ENCODE measurements at places on chromosomes 5 and 9.

DNA sequence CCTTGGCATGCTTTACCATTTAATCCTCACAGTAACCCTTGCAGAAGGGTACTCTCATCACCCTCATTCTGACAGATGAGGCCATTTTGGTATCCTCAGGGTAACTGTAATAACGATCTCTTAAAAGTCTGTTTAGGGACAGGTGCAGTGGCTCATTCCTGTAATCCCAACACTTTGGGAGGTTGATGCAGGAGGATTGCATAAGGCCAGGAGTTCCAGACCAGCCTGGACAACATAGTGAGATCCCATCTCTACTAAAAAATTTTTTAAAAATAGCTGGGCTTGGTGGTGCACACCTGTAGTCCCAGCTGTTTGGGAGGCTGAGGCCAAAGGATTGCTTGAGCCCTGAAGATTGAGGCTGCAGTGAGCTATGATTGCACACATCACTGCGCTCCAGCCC, 31.8 kb downstream of the CSF1R start:
- no peak for DNase-seq

DNA sequence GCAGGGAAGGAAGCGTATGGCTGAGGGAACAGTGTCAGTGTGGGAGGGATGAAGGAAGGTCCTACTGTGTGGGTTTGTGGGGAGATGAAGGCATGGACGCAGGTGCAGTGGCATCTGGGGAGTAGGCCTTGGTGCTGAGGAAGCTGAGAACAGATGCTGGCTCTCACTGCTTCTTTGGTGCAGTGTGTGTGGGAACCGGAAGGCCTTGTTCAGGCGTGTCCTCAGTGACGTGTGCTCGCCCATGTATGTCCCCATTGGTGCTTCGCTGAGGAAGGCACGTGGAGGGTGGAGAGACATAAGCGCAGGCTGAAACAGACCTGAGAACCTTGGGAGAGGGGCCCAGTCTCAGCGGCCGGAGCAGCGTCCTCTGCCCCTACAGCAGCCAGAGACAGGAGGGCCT, 18.7 kb downstream of the ADAMTS13 start:
- DNase-seq, result no peak

- no peak for DNase-seq
Observed at GRCh38 chr9:127463911-127464310, 12.6 kb downstream of the LRSAM1 start.

GRCh38 chr9:75907329-75907728, 16.9 kb downstream of the PCSK5 start:
- no peak for DNase-seq

- no peak for DNase-seq
Observed at GRCh38 chr5:142969624-142970439, 199.7 kb downstream of the ARHGAP26 start.

- DNase-seq, result no peak
Observed at GRCh38 chr5:126846344-126846743, 69.4 kb downstream of the LMNB1 start.

- DNase-seq, result no peak
Observed at GRCh38 chr9:3151672-3152576, 308.0 kb upstream of the PUM3 start.

DNA sequence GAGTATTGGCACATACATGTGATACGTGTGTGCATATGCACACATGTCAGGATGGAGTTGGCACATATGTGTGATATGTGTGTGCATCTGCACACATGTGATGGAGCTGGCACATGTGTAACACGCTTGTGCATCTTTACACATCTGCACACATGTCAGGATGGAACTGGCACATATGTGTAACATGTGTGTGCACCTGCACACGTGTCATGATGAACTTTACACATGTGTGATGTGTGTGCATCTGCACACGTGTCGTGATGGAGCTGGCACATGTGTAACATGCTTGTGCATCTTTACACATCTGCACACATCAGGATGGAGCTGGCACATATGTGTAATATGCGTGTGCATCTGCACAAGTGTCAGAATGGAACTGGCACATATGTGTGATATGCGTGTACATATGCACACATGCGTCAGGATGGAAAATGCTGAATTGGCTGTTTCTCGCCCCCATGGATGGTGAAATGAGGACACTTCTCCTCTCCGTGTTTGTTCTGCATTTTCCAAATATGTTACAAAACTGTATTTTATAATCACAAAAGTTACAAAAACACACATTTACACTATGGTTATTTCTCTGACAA, 16.3 kb upstream of the SLC6A19 start:
- DNase-seq, result no peak

DNA sequence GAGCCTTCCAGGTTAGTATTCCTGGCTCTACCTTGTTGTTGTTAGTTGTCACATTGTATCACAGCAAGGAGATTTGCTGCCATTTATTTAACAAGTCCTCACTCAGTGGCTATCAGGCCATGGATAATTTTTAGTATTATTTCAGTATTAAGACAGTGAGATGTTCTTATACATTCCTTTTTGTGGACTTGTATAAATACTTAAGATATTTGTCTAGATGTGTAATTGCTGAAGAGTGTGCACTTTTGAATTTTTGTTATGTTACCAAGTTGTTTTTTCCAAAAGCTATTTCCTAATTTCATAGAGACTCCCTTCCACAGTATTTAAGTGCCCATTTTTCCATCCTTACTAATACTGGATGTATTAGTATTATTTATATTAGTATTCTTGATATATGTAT, 22.0 kb downstream of the SLC36A1 start:
- no peak for DNase-seq

GRCh38 chr5:111755942-111756381, 1.0 kb downstream of the NREP start:
- DNase-seq, result no peak

DNA sequence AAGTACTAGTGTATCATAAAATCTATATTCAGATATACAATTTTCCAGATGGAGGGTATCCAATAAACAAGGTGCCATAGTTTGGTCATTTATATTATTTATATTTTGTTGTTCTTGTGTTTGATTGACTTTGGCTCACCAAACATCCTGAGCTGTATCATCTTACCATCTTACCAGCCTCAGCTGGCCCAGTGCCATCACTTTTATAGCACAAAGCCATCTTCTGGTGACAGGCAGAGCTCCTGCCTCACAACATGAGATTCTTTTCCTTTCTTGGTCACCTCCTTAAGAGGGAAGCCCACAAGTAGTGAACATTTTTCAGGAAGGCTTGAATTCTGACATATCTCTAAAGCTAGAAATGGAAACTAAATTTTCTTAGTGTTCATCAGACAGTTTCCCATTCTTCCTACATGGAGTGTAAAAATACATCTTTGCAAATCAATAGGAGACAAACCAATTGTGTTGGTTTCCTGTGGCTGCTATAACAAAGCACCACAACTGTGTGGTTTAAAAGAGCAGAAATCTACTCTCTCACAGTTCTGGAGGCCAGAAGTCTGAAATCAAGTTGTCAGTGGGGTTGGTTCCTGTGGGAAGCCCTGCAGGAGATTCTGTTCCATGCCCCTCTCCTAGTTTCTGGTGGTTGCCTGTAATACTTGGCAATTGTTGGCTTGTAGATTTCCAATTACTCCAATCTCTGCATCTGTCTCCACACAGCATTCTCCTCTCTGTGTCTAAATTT, 341.8 kb downstream of the MAN2A1 start:
- no peak for DNase-seq
